ENCODE measurements at places on chromosomes 13 and 19.

DNA sequence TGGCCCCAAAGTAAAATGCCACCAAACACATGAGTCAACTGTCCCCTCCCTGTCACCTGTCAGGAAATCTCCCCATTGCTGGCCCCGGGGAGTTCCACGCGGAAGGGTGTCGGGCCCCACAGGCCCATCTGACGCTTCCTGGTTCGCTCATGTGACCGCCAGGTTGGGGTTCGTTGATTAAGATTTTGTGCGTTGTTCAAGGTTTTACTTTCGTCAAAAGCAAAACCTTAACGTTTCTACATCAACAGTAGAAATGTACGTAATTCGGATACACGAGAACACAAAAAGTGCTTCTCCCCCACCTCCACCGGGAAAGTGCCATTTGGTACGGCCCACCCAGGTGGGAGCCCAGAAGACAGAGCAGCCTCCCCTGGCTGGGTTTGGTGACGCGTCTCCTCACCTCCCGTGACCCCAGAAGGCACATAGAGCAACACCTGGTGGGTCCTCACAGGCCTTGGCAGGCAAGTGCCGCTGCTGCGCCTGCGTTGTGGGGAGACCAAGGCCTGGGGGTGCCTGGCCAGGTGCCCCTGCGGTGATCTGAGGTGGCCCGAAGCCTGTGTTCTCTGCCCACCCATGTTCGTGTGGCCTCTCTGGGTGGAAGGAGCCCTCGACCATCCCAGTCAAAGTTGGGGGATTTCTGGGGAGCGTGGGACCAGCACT is 161.6 kb downstream of the KDM4B start:
- DNase-seq: peak; percentile 36

- DNase-seq: no peak
Measured at GRCh38 chr13:107942030-107942617, 273.2 kb downstream of the LIG4 start.

GRCh38 chr13:113113846-113114271 is 8.3 kb downstream of the F7 start:
- DNase-seq: no peak

GRCh38 chr19:45752639-45753038 is 16.4 kb downstream of the SIX5 start:
- DNase-seq: no peak

GRCh38 chr19:13043285-13043684 is 48.0 kb downstream of the NFIX start:
- no peak for DNase-seq

- DNase-seq: no peak
Measured at GRCh38 chr13:69600811-69601210, 506.8 kb upstream of the ATXN8OS start.

- DNase-seq: no peak
Measured at GRCh38 chr13:70108356-70109105, at the start of gene KLHL1. TSS of gene KLHL1 (minus strand) at chr13:70108452. CDS start at chr13:70107699, 753 bp downstream.

- DNase-seq: no peak
Measured at GRCh38 chr13:36619535-36619934, 54.3 kb upstream of the SERTM1 start.

GRCh38 chr13:33610438-33611120 is 207.4 kb upstream of the RFC3 start:
- peak; percentile 29 for DNase-seq

DNA sequence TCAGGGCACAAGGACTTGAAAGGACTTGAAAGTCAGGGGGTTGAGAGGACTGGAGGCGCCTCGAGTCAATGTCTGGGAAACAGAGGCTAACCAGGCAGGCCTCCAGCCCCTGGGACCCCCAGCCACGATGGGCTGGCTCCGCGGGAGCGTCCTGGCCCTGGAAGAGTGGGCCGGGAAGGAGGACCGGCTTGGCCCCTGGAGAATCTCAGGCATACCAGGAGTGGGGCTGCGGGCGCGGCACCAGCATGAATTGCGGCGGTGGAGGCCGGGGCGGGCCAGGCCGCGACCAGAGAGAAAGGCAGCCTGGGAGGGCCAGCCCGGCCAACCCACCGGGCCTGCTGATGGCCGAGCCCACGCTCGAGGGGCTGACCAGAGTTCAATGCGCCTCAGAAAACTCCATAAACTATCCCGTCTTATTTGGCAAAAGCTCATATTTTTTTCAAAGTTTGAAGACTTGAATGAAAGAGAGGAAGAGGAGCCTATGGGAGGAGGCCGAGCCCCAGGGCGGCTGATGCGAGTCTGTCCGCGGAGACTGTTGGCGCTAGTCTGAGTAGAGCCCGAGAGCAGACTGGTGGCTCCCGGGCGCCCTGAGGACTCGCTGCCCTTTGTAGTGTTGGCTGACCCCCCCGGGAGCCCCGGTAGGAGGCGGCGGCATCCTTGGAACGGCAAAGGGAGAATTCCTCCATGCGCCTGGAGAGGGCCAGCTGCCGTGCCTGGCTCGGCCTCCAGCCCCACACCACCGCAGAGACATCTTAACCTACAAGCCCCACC is 68.0 kb downstream of the MLLT1 start:
- DNase-seq: no peak

GRCh38 chr19:18292810-18293641 is 11.6 kb upstream of the JUND start:
- DNase-seq: no peak

GRCh38 chr13:97498419-97498818 is 64.5 kb downstream of the RAP2A start:
- DNase-seq: no peak

DNA sequence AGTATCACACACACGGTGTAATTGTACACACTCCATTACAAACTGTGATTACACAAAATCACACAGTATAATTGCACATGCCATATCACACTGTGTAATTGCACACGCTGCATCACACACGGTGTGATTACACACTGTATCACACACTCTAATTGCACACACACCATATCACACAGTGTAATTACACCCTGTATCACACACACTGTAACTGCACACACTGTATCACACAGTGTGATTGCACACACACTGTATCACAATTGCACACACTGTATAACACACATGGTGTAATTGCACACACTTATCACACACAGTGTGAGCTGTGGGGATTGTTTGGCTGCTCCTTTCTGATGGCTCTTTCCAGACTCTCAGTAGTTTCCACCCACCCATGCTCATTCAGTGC is 162.6 kb upstream of the SGCG start:
- no peak for DNase-seq

All from stimulated activated CD8-positive, alpha-beta memory T cell treated with anti-CD3 and anti-CD28 coated beads, Interleukin-4, amount 100 ng/mL, for 24 hours (primary cell).